KG1 (cell line): ENCODE measurements at places on chromosomes 5 and 9.
A peak's percentile ranks its signal among the peaks of the same experiment; 100 is the strongest.

DNA sequence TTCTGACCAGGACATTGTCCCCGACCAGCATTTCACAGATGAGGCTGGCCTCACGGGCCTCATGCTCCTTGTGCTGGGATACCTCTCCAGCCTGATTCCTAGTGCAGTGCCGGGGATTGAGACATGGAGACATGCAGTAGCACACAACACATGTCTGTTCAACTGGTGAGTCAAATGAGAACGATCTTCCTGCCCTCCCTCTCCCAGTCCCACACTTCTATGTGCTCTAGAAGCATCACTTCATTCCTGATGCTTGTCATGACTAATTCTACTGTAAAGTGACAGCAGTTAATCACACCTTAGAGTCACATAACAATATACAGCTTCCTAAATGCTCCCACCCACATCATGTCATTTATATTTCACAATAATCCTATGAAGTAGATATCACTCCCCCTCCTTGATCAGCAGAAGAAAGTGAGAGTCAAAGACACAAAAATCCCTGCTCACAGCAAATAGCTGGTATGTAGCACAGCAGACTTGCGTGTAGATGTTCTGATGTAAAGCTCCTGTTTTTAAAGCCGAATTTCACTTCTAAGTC lies 101.8 kb downstream of the CCDC192 start:
- DNase-seq: no peak

- no peak for DNase-seq
Observed at GRCh38 chr9:135887021-135887507, 20.3 kb downstream of the CAMSAP1 start.

- no peak for DNase-seq
Observed at GRCh38 chr5:159917994-159918393, 1.7 kb downstream of the ADRA1B start.

- no peak for DNase-seq
Observed at GRCh38 chr5:40273936-40274335, 405.8 kb upstream of the PTGER4 start.

- DNase-seq: no peak
Observed at GRCh38 chr5:108409786-108410185, 27.9 kb upstream of the FBXL17 start.

DNA sequence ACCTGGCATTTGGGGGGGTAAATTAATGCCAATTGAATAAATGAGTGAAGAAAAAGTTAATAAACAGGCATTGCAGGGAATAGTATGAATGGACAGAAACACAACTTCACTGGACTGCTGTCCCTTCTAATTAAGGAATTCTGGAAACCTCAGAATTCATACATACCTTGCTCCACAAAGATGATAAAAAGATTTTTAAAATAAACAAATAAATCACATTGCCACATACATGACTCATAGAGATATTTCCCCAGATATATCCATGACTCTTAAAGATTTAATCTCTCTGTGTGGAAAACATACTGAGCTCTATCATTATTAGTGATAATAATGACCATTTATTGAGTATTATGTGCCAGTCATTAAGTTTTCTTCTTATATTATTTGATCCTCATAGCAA lies 469.0 kb upstream of the MEF2C start:
- DNase-seq: no peak

DNA sequence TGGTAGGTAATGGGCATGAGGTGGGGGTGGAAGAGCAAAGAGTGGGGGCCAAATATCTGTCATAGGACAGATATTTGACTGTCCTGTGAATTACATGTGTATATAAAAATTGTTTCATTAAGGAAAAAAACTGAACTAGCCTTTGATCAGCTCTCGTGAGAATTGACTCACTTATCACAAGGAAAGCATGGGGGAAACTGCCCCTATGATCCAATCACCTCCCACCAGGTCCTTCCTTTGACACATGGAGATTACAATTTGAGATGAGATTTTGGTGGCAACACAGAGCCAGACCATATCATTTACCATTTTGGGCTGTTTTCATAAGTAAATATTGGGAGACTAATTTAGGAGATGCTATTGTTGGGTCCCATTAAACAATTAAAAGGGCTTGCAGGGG lies 63.2 kb upstream of the FYB1 start:
- DNase-seq: no peak

DNA sequence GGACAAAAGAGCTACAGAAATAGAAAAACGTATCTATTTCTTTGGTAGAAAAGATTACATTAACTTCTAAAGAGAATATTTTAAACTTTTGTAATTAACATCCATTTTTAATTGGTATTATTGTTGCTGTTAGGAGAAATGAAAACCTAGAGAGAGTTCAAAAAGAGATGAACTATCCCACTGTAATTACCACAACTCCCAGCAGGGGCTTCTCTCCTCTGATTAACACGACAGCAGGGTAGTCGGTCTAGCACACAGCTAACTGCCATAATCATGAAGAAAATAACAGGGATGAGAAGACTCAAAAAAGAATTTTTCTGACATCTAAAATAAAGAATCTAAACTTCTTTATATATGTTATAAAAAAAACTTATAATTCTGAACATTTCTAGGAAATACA lies 86.2 kb upstream of the CDH9 start:
- DNase-seq: peak; percentile 17

- DNase-seq: no peak
Observed at GRCh38 chr9:109887079-109887478, 107.1 kb downstream of the PALM2AKAP2 start.

DNA sequence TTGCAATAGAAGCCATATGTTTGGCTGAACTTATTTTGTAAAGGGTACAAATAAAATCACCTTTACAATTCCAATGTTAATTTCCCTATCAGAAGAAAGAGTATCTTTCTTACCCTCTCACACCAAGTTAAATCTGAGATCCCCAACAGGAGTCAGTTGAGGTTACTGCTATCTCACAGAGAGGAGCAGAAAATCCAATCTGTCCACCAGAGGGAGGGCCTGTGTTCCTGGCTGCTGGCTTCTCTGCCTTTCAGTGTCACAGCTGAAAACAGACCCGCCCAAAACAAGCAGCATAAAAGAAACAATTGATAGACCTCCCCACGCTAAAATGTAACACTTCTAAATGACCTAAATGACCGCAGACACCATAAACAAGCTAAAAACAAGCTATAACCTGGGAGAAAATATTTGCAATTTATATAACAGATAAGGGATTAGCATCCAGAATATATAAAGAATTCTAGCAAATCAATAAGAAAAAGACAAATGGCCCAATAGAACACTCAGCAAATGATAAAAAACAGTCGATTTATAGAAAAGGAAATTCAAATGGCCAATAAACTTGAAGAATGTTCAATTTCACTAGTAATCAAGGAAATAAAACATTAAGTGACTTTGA lies 24.5 kb upstream of the MVB12B start:
- DNase-seq: no peak

DNA sequence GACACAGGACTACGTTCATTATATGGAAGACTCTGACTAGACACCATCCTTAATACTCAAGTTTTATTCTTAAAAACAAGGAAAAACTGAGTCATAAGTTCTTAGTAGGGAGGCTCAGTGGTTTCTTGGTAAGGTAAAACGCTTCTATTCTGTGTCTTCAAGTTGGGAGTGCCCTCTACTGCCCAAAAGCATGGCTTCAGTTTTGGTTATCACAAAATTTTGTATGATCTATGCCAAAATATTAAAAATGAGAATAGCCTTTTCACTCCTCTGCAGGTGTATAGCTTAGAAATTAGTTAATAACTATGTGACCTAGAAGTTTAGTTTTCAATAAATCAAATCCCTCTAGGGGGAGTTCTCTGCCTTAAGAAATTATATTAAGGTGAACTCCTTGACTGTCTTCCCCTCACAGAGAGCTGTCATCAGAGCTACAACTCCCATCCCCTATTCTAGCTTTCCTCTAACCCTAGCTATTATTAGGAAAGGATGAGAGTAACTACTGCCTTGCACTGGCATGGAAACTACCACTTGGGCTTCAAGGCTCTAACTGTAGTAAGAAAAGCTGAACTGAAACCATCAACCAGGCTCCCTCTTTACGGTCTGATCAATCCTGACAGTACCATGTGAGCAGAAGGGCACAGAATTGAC lies 189.7 kb downstream of the GNAQ start:
- no peak for DNase-seq

DNA sequence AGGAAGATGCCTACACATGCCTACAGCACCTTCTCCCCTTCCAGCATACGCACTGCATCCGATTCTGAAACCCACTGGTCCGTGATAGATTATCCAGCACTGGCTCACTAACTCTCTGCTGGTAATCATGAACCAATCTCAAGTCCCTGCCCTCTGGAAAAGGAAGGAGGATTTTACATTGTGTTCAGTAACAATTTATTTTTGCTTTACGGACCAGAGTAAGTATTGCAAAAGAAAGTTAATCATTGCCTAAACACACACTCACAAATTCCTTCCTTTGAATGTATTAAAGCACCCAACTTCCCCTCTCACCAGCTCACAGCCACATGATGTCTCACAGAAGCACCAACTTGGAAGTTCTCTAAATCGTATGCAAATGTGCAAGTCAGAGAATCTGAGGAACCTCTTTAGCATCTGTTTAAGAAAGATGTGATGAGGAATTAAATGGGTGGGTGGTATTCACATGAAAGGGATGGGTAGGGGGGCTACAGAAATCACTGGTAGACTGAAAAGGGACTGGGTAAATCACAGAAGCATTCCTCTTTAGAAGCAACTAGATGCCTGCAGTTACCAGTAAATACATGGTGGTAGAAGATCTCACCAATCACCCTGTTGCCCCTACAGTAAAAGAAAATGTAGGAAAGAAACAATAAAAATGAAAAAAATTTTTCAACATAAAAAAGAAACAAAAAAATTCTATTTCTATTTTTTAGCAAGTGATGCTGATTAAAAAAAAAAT lies 8.4 kb downstream of the GNAQ start:
- DNase-seq: peak; percentile 61

DNA sequence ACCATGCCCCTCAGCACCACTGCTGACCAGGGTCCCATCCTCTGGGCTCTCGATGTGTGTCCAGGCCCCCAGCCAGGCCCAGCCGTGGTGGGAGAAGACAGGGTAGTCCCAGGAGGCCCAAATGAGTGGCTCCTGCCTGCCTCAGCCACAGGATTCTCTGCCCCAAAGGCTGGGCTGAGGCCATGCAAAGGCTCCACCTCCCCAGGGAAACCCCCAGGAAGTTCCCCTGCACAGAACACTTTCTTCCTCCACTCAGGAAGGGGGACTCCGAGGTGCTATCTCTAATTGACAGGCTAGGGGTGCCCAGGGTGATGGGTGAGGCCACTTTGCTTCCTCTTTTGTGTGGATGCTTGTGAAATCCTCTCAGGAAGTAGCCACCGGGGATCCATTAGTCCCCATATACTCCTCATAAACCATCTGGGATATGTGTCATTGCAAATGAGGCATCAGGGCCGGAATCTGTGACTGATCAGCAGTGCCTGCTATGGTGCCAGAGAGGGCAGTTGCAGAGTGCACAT lies 23.1 kb upstream of the TDRD7 start:
- DNase-seq: no peak

DNA sequence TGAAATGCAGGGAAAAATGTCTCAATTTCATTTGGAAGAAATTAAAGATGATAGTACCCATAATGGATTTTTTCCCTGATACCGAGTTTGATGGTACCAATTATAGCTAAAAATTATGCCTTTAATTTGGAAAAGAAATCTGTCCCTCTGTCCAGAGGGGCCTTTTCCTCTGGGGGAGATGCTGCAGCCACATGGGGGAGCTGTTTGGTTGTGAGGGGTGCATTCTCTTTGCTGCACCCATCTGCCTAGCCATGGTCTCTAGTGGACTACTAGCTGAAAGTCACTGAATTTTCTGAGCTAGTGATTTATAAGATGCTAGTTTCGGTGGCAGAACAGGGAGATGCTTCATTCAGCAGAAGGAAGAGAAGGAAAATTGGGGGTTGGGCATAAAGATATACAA lies 9.6 kb downstream of the SEC61B start:
- DNase-seq: no peak

GRCh38 chr5:109775130-109775529 lies 85.4 kb downstream of the MAN2A1 start:
- DNase-seq: no peak

- DNase-seq: no peak
Observed at GRCh38 chr5:57231607-57232006, 57.7 kb downstream of the GPBP1 start.

- DNase-seq: no peak
Observed at GRCh38 chr5:115414406-115415142, 118.1 kb upstream of the CCDC112 start.

GRCh38 chr5:96326902-96327301 lies 106.1 kb downstream of the PCSK1 start:
- no peak for DNase-seq

DNA sequence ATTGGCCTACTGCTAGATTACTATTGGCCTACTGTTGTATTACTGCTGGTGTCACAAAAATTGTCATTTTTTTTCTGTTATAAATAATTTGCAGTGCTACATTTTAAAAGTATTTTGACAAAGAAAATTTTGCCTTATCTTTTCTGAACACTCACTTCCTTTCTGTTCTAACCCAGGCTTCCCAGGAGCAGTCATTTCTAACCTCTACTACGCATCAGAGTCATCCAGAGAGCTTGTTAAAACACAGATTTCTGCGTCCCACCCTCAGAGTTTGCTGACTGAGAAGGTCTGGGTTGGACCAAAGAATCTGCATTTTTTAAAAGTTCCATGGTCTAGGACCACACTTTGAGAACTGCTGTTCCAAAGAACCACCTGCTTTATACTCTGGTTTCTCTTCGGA lies 306.1 kb downstream of the GLIS3 start:
- DNase-seq: no peak

GRCh38 chr9:69085569-69086283 lies 50.2 kb downstream of the FXN start:
- DNase-seq: no peak

- DNase-seq: no peak
Observed at GRCh38 chr5:32339198-32339597, 26.5 kb upstream of the MTMR12 start.

GRCh38 chr5:15704397-15704947 lies 204.5 kb downstream of the FBXL7 start:
- DNase-seq: no peak

- no peak for DNase-seq
Observed at GRCh38 chr5:74916831-74917710, 50.9 kb upstream of the FAM169A start.

- no peak for DNase-seq
Observed at GRCh38 chr5:67842806-67843205, 372.8 kb upstream of the PIK3R1 start.

DNA sequence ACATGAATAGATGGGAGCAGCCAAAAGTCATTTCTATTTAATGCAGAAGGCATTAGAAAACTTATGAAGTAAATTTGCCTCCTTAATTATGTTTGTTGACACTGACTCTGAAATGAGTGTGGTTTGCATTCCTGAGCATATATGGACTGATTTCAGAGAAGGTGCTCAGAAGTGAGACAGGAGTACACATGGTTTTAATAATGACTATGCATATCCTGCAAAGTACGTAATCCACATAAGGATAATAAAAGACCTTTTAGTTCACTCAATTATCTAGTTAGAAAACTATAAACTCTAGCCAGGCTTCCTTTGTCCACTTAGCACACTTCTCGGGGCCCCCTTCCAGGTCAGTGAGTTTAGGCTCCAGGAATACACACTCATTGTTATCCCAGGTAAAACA lies 75.7 kb upstream of the SNX2 start:
- DNase-seq: no peak

GRCh38 chr5:2024986-2025721 lies 142.4 kb upstream of the IRX4 start:
- DNase-seq: no peak
